Stimulated activated CD4-positive, alpha-beta T cell treated with anti-CD3 and anti-CD28 coated beads, Interleukin-2, amount 100 ng/mL, for 4 hours (primary cell): ENCODE measurements at places on chromosomes 11 and 22.

DNA sequence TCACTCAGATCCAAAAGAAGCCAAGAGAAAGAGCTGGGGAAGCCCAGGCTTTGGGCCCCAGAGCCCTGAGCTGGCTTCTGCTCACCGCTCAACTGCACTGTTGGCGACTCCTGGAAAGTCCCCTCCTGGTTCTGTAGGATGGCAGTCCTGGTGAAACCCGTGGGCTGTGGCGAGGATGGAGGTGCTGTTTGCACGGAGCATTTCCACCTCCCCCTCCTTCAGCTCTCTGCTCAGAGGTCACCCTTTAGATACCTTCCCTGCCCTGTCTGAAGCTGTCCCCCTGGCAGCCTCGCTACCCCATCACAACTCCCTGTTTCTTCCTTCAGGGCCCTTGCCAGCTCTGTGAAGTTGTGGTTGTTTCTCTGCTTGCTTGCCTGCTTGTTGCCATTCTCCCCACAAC, 97.8 kb downstream of the MYO18B start:
- DNase-seq = no peak

GRCh38 chr11:60211206-60211605, 28.3 kb upstream of the MS4A6A start:
- DNase-seq = no peak

- no peak for DNase-seq
Observed at GRCh38 chr22:26981541-26981940, 324.2 kb downstream of the MIAT start.

GRCh38 chr22:45059296-45059695, 49.5 kb upstream of the PHF21B start:
- DNase-seq = no peak

DNA sequence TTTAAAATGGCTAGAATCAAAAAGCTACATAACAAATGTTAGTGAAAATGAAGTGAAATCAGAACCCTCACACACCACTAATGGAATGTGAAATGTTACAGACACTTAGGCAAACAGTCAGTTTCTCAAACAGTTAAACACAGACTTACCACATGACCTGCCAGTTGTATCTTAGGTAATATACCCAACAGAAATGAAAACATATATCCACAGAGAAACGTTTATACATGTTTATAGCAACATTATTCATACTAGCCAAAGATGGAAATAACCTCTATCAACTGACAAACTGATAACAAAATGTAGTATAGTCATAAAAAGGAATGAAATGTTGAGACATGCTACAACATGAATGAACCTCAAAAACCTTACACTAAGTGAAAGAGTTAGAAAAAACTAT, 131.5 kb upstream of the TRPC6 start:
- no peak for DNase-seq

DNA sequence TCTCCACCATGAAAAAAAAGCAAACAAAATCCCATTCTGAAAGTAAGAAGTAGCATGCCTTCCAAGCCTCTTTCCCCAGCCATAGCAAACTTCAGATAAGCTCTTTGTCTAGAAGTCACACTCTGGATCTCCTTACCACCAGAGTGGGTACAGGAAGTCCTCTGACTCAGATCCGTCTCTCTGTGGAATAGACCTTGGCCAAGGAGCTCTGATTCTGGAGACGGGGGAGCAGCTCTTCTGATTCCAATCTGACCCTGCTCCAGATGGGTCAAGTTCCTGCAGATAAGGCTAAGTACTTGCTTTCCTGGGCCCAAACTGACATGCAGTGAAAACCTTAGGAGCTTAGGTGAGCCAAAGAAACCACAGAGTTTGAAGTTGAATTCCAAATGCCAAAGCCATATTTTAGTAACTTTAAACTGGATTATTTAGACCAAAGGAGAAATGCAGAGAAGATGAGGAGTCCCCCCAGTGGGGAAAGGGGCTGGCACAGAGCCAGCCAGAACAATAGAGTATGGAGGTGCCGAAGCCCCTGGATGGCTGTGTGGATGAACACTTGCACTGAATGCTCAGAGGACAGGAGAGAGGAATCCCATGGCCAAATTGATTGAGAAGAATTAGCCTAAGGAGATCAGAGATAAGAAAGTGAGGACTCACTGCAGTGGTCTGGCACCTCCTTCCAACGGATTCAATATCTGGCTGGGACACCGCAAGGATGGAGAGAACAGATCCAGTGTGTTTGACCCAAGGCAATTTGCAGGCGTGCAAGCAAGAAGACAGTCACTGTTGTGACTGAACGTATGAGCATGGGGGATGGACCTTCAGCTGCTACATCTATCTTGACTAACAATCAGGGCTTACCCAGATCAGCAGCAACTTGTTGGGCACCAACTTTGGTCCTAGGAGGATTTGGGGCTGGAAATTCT, 54.9 kb downstream of the ENDOD1 start:
- DNase-seq = no peak

GRCh38 chr11:118115048-118115447, 28.3 kb upstream of the SMIM35 start:
- no peak for DNase-seq

DNA sequence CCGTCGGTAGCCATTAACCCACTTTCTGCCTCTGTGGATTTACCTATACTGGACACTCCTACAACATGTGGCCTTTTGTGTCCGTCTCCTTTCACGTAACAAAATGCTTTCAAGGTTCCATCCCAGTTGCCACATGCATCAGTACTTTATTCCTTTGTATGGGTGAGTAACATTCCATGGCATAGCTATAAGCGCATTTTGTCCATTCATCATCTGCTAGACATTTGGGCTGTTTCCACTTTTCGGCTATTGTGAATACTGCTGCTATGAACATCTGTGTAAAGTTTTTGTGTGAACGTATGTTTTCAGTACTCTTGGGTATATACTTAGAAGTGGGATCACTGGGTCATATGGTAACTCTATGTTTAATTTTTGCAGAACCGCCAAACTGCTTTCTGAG, 257.2 kb downstream of the ST3GAL4 start:
- no peak for DNase-seq

- no peak for DNase-seq
Observed at GRCh38 chr22:39223091-39223710, 21.6 kb downstream of the PDGFB start.

DNA sequence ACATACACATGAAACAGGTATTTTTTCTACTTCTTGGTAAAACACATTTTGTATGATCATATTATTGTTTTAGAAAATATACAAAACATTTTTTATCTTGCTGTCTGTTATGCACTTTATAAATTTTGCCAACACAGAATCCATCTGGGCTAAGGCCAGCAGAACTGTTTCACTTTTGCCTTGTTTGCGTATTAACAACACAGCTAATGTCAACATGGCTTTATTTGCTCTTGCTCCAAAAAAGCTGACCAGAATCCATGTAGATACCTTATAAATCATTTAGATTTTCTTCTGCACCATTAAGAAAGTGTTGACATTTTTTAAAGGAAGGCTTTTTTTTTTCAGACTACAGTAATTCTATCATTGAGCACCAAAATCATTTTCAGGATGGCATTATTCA, 58.1 kb upstream of the PGR start:
- no peak for DNase-seq

- DNase-seq = no peak
Observed at GRCh38 chr11:2207773-2208621, 36.4 kb upstream of the TH start.

DNA sequence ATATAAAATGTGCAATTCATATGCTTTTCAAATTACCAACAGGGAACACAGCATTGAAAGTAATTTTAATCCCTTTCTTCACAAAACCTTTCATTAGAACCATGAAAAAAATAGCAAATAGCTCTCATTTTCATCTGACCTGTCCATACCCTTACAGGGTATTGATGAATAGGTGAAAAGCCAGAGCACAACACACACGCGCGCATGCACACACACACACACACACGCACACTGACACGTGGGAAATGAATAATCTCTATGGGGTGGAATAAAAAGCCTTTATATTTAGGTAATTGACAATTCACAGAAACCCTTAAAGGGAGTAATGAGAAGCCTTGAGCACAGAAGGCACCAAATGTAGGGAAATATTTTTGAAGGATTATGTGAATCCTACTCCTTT, 76.2 kb upstream of the POU2AF2 start:
- no peak for DNase-seq

DNA sequence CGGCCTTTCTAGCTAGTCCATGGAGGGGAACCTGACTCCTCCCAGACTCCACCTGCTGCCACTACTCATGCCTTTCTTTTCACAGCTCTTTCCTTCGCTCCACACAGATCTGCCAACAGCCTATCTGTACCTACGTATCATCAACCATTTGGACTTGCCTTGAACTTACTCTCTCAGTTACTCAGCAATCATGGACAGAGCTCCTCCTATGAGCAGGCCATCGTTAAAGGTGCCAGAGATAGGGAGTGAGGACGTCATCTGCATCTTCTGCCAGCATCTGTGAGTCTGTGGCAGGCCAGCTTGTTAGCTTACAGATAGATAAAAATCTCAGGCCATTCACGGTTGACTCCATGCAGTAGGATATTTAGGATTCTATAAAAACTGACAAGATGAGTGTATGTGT, 162.9 kb upstream of the ZBED5 start:
- DNase-seq = no peak

DNA sequence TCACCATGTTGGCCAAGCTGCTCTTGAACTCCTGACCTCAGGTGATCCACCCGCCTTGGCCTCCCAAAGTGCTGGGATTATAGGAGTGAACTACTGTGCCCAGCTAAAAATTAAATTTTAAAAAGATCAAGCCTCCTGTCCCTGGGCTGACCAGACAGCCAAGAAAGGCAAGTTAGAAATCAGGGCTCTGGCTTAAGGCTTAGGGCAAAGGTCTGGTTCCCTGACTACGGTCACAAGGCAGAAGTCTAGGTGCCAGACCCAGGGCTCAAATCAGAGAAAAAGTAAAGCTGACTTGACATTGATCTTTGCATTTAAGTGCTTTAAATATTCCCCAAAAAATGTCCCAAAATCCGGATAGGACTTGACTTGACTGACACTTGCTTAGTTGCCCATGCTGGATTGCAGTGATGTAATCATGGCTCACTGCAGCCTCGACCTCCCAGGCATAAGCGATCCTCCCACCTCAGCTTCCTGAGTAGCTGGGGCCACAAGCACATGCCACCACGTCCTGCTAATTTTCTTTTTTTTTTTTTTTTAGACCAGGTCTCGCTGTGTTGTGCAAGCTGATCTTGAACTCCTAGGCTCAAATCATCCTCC, 17.3 kb upstream of the CRKL start:
- no peak for DNase-seq

GRCh38 chr11:61730240-61730994, 22.0 kb upstream of the MYRF start:
- DNase-seq = no peak

- DNase-seq = no peak
Observed at GRCh38 chr11:17894929-17895658, 117.8 kb downstream of the SERGEF start.

DNA sequence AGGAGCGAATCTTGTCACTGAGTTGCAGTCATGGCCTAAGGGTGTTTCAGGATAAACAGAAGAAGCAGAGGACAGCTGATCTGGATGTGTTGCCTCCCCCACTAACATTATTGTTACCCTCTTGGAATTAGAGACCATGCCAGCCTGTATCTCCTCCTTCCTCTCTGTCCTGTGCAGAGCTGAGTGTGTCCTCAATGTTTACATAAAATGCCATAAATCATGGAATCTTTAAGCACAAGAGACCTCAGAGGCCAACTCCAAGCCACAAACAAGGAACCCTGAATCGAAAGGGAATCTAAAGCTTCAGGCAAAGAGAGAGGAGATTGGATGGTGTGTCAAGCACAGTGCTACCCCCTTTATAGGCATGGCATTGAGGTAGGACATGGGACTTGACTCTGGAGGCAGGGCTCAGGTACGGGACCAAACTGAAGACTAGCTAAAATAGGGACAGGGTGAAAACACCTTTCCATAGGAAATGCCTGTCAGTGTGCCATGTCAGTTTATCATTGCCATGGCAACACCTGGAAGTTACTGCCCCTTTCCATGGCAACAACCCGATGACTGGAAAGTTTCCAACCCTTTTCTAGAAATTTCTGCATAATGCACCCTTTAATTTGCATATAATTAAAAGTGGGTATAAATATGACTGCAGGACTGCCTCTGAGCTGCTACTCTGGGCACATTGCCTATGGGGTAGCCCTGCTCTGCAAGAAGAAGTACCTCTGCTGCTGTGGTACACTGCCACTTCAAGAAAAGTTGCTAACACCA, 489.7 kb downstream of the MIAT start:
- no peak for DNase-seq

DNA sequence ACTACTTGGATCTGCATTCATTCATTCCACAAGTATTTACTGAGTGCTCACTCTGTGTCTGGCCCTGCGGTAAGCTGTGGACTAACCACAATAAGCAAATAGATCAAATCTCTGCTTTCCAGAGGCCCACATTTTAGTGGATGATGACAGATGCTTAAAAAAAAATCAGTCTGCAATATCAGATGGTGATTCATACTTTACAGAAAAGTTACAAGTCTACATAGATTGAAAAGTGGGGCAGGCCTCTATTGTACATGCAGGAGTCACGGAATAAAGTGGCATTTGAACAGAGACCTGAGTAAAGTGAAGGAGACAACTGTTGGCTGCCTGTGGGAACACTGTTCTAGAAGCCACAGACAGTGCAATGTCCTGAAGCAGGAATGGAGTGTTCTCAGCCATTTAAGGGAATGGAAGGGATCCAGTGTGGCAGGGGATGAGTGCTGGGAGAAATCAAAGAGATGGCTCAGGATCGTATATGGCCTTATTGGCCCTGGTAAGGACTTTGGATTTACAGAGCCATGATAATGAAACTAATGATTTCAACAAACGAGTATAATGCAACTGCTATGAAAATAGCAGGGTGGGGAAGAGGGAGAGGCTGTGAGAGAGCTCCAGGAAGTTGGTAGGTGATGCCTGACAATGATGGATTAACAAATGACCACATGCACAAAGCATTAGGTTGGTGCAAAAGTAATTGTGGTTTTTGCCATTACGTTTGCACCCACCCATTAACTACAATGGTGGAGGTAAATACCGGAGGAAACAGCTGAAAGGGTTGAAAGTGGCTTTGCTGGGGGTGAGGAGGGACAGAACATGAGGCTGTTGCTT, 31.1 kb downstream of the TMEM45B start:
- no peak for DNase-seq

DNA sequence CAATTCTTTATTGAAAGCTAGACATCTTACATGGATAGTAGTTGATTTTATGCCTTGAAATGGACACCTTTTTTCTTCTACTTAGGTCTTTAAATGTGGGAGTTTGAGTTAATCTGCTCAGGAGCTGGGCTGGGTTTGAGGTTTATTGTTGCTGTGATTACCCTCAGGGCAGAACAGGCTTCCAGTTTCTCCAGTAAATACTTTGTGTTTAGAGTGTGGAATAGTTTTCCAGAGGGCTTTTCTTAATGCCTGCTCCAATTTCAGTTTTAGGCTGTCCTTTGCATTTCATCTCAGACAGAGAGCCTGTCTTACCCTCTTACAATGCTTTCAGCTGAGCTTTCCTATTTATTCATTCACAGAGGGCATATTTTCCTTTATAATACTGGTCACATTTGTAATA, 69.9 kb upstream of the ADORA2A start:
- DNase-seq = no peak
